Prostate gland (tissue), 2 donors: ENCODE measurements at places on chromosomes 12 and 14. TPM values are rescaled to one million over a fixed set of nuclear protein-coding genes. Genes with fewer than 3 reads are reported as not detected.

DNA sequence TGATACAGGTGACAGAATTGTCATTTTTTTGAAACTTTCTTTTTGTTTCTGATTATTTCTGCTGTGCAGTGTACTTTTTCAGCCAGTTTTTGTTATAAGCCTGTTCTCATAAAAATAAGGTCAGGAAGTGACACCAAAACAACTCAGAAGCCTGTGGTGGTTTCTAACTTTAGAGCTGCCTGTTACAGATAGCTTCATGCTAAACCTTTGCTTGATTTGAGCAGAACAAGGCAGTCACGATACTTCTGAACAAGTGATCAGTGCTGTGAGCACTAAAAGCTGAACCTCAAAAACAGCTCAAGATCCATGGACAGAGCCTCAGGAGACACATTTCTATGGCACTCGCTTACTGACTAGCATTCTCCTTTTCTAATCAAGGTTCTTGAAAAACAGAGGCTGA lies 82.0 kb downstream of the PRKCH start:
- H3K27ac ChIP-seq = no peak overlapping the region
- H3K36me3 ChIP-seq = no peaks in the 10 kb centered on the region
- DNase-seq = no peak
- no peaks in the 10 kb centered on the region for H3K4me1 ChIP-seq
- no peaks in the 10 kb centered on the region for H3K27me3 ChIP-seq

GRCh38 chr12:10260927-10261326 lies 46.7 kb upstream of the KLRD1 start:
- no peaks in the 10 kb centered on the region for H3K27me3 ChIP-seq
- H3K4me3 ChIP-seq = no peak overlapping the region
- no peaks in the 10 kb centered on the region for H3K36me3 ChIP-seq
- DNase-seq = no peak
- H3K27ac ChIP-seq = no peak overlapping the region
- H3K4me1 ChIP-seq = no peaks in the 10 kb centered on the region

ART4 gene
- total RNA-seq = 0.82 TPM

DNA sequence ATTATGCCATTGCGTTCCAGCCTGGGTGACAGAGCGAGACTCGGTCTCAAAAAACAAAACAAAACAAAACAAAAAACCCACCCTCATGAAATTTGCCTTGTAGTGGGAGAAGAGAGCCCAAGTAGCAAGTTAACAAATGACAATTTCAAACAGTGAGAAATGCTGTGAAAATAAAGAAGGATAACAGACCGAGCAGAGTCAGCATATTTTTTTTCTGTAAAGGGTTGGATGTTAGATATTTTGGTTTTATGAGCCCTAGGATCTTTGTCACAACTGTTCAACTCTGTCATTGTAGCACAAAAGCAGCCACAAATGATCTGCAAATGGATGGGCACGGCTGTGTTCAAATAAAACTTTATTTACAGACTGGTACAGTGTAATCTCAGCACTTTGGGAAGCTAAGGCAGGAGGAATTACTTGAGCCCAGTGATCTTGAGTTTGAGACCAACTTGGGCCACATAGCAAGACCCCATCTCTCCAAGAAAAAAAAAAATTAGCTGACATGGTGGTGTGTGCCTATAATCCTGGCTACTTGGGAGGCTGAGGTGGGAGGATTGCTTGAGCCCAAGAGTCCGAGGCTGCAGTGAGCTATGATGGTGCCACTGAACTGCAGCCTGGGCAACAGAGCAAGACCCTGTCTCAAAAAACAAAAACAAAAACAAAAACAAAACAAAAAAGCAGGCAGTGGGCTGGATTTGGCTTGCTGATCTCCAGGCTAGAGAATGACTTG lies 117.1 kb downstream of the PTPN11 start:
- no peaks in the 10 kb centered on the region for H3K36me3 ChIP-seq
- no peak for DNase-seq
- H3K27me3 ChIP-seq = no peaks in the 10 kb centered on the region
- no peak overlapping the region for H3K4me3 ChIP-seq
- no peak overlapping the region for H3K27ac ChIP-seq
- no peaks in the 10 kb centered on the region for H3K4me1 ChIP-seq

ANO4 gene
- 8.5 TPM for total RNA-seq

NGB gene
- total RNA-seq = not detected

ESPL1 gene
- total RNA-seq = 6.1 TPM

GRCh38 chr14:105131241-105131640 lies 37.3 kb downstream of the JAG2 start:
- DNase-seq = no peak
- H3K27me3 ChIP-seq = no peaks in the 10 kb centered on the region
- no peak overlapping the region for H3K4me3 ChIP-seq
- H3K4me1 ChIP-seq = no peaks in the 10 kb centered on the region
- H3K27ac ChIP-seq = no peak overlapping the region

- no peak for DNase-seq
- no peak overlapping the region for H3K4me3 ChIP-seq
- no peaks in the 10 kb centered on the region for H3K4me1 ChIP-seq
- H3K36me3 ChIP-seq = no peaks in the 10 kb centered on the region
- no peak overlapping the region for H3K27ac ChIP-seq
Measured at GRCh38 chr14:49033131-49033530, 553.0 kb downstream of the RPS29 start.

DNA sequence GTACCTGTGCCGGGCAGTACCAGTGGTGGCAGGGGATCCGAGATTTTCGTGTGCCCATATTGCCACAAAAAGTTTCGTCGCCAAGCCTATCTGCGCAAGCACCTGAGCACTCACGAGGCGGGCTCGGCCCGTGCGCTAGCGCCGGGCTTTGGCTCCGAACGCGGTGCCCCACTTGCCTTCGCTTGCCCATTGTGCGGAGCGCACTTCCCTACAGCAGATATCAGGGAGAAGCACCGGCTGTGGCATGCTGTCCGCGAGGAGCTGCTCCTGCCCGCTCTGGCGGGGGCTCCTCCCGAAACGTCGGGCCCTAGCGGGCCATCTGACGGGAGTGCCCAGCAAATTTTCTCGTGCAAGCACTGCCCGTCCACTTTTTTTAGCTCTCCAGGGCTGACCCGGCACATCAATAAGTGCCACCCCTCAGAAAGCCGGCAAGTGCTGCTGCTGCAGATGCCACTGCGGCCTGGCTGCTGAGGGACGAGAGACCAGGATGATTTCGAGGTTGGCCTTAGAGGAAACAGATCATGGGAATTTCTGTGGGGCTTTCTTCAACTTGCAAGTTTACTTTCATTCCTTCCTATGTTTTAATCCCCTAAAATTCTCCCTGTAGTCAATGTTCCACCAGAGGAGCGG lies 1.6 kb downstream of the INSM2 start:
- H3K4me1 ChIP-seq = no peaks in the 10 kb centered on the region
- H3K4me3 ChIP-seq = peak overlapping the region; percentile 41
- H3K36me3 ChIP-seq = no peaks in the 10 kb centered on the region
- no peak for DNase-seq

DNA sequence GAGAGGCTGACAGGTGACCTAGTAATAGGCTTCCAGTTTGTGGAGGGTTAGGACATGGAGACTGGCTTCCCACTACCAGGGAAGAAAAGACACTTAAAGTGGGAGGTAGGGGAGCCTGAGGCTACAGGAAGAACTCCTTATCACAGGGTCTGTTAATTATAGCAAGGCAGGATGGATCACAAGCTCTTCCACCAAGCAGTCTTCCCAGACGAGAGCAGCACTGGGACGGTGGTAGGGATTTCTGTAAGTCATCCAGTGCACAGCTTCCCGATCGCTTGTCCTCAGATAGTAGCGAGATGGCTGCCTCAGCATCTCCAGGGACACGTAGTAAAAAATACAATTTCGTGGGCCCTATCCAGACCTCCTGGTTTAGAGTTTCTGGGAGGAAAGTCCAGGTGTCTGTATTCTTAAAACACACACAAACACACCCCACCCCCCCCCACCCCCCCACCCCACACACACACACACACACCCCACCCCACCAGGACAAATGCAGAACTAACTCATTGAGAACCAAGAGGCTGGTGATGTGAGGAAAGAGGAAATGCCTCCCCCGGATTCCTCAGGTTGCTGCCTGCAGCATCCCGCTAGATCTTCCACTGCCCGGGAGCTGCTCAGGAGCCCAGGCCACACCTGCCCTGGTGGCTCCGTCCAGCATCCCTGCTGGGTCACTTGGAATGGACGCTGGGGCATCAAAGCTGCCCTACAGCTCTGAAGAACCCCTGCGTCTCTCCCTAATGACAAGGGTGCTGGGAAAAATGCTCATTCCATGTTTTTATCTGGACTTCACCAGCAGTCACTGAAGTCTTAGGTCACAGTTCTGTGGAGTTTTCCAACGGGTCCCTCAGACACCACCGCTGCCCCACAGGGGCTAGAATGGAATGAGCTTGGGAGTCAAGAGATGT lies 307.2 kb downstream of the CACNA1C start:
- DNase-seq = no peak
- H3K4me3 ChIP-seq = no peak overlapping the region
- H3K27ac ChIP-seq = no peak overlapping the region
- H3K4me1 ChIP-seq = no peaks in the 10 kb centered on the region
- no peaks in the 10 kb centered on the region for H3K36me3 ChIP-seq
